ENCODE measurements at places on chromosomes 1 and 21.
A peak's percentile ranks its signal among the peaks of the same experiment; 100 is the strongest.

GRCh38 chr1:220652995-220653394 lies 37.2 kb upstream of the C1orf115 start:
- DNase-seq = no peak

DNA sequence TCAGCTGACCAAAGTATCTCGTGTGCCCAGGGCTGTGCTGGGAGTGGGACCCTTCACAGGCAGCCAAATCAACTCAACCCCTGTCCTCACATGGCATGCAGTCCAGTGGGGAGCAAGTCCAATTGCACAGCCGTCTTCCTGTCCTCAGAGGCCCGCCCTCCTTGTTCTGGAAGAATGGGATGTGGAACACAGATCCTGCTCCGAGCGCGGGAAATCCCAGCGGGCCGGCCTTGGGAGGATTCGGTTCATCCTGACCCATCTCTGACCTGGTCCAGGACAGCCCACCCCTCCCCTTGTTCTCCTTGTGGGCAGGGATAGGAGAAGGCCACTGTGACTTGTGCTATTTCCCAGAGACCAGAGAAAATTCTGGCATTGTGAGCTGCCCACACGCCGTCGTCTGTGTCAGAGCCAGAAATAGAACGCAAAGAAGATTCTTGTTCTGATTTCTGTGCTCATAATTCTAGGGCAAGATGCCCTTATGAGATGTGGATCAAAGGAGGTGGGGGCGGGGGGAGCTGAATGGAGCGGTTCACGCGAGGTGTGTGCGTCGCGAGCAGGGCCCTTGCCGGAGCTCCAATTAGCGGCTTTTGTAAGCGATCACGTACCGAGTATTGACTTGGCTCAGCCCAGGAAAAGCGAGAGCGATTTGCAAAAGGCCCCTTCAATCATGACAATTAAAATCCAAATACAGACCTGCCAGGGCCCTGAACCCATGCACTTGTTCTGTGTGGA lies 79.2 kb downstream of the AJAP1 start:
- DNase-seq = no peak

GRCh38 chr1:41537788-41538351 lies 53.4 kb upstream of the EDN2 start:
- DNase-seq = peak; percentile 72

GRCh38 chr21:38323721-38324531 lies 67.1 kb downstream of the KCNJ15 start:
- DNase-seq = no peak

DNA sequence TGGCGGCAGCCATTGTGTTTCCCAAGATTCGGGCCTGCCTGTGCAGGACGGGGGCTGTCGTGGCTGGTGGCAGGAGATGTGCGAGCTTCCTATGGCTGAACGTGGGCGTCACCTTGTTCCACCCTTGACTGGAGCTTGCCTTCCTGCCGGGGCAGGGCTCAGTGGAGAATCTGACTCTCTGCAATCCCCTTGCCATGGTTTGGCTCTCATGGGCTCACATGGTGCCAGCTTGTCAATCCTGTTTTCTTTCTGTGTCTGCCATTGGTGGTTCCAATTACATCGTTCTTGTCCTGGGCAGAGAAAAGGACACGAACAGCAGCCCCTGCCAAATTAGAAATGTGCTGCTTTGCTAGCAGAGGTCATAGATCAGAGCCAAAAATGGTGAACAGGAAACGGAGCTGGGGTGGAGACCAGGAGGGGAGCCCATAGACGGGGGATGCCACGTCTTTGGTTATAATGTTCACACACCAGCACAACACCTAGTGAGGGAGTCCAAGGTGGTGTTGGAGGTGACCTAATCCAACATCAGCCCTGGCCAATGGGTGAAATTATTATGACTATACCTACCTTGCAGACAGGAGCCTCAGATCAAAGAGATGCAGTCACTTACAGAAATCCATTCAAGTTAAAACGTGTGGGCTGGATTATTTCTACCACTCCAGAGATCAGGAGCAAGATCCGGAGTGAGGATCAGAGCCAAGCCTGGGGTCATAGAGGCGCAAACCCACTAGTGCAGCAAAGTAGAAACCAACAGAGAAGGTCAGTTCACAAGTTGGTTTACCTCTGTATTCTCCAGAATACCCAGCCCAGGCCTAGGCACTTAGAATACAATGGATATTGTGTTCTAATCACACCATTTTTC lies 253.1 kb downstream of the SIPA1L2 start:
- no peak for DNase-seq

GRCh38 chr21:45146306-45146705 lies 71.9 kb downstream of the ADARB1 start:
- no peak for DNase-seq

DNA sequence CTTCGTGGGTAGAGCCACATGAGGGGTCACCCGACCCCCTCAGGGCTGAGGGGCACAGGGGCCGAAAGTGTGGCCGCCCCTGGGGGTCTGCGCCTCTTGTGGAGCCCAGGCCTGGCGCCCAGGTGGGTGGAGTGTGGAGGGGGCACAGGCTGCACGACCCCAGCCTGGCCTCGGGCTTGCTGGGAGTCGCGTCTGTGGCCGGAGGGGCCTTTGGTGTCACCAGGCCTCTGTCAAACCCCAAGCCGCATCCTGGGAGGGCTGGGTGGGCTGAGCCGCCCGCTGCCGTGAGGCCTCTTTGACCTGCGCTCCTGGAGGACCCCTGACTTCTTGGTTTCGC lies 60.7 kb downstream of the FAAP20 start:
- DNase-seq = no peak
